Posterior vena cava (tissue), 2 donors: ENCODE measurements at places on chromosomes 2 and 18. TPM values are rescaled to one million over a fixed set of nuclear protein-coding genes. Genes with fewer than 3 reads are reported as not detected.

DNA sequence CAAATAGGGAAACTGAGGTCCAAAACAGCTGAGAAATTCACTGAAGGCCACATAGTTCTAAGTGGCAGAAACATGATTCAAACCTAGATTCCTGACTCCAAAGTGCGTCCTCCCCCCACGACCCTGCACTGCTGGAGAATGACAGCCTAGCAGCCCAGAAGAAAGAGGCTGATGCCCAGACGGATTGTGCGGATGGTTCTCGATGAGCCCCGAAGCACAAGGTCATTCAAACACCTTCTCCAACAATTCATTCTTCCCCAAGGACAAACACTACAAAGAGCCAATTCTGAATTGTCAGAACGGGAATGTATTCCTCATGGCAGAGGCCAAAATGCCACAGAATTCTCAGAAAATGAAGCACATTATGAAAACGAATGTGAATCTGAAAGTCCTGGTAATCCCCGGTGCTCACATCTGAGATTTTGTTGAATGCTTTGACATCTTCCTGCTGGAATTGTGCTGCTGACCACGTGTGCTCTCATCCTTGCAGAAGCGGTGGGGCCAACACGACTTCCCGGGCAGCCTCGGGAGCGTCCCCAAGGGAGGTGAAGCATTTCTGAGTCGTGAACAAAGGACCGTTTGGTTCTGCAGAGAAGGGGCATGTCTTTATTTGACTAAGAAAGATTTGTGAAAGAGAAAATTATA, 337.0 kb downstream of the EIPR1 start:
- no peak for DNase-seq

DNA sequence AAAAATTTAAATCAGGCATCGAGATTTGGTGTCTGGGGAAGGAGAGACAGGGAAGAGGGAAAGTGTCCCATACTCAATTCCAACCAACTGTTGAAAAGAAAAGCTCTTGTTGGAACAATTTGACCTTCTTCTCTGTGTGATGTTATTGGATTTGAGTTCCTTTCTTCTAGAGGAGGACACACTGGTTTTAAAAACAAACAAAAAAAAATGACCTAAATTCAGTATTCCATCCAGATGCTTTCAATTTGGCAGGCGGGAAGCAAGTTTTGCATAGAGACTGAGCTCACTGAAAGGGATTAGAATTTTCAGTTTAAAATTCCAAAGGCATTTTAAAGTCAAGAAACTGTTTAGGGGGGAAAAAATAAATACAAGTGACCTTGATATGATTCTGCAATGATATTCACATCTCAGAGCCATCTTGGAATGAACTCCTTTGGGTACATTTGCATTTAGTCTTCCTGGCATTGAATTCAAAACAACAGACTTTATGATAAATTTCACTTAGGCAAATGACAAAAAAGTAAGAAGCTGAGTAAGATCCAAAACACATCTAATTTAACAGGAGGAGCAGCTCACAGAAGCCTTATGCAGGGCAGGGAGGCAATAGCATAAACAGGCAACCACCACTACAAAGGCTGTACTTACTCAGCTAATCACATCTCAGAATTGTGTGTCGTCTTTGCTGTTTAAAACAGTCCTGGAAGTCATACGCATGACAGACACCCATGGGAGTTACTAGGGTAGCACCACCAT, 126.8 kb downstream of the CDH20 start:
- DNase-seq: no peak

DNA sequence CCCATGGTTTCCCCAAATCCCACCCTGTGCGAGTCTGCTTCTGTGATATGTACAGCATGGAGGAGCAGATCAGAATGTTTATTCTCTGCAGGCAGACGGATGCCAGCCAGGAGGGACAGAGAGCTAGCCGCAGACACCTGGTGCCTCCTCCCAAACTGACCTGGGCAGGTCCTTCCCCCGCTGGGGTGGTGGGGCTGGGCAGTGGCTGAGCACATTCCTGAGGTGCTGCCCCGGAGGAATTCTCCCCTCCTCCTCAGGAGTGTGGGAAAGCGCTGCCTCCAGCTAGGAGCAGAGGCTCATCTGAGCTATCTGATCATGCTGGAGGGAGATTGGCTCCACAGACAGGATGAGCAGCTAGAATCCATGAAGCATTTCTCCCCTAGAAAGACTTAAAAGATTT, 21.7 kb downstream of the C2orf92 start:
- no peak for DNase-seq

Gene CNDP1
- total RNA-seq: 0.19 TPM

- DNase-seq: no peak
Observed at GRCh38 chr2:148614014-148614321, 30.6 kb upstream of the EPC2 start.

- DNase-seq: no peak
Observed at GRCh38 chr2:68943581-68944568, 8.8 kb downstream of the GKN2 start.

Gene SLC5A7
- total RNA-seq: 0.05 TPM

- no peak for DNase-seq
Observed at GRCh38 chr2:231222318-231223000, 24.0 kb downstream of the ARMC9 start.

DNA sequence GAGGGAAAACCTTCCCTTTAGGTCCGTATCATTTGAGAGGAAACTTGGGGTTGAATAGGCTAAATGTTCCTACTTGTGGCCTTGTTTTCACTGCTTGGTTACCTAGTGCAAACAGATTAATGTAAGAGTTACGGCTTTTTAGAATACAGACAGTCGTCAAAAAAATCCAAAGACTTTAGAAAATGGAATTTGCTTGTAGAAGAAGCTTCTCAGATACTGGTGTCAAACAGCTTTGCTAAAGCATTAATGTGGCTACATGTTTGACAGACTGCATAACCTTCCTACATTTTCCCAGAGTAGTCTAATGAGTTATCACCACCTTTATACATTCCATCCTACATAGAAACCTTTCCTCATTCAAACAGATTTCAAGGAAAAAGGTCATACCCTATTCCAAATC, 114.6 kb downstream of the FMNL2 start:
- no peak for DNase-seq

- DNase-seq: no peak
Observed at GRCh38 chr2:2892892-2893291, 484.7 kb downstream of the EIPR1 start.

Gene UBE2F
- 49.5 TPM for total RNA-seq

Gene PIEZO2
- total RNA-seq: 4.8 TPM

DNA sequence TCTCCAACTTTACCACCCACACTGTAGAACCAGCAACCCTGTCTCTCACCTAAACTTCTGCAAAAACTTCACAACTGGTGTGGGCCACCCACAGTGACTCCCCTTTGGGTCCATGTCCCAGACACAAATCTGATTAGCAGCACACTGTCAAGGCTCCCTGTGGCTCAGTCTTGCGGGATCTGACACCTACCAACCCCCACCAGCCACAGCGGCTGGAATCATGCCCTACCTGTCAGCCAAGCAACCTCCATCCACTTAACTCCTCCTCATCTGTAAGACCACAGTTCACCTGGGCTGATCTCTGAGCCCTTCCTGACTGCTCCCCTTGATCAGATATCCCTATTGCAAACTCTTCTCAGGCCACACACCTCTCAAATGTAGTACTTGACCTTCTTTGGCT, 14.6 kb downstream of the TCF4 start:
- DNase-seq: no peak

DNA sequence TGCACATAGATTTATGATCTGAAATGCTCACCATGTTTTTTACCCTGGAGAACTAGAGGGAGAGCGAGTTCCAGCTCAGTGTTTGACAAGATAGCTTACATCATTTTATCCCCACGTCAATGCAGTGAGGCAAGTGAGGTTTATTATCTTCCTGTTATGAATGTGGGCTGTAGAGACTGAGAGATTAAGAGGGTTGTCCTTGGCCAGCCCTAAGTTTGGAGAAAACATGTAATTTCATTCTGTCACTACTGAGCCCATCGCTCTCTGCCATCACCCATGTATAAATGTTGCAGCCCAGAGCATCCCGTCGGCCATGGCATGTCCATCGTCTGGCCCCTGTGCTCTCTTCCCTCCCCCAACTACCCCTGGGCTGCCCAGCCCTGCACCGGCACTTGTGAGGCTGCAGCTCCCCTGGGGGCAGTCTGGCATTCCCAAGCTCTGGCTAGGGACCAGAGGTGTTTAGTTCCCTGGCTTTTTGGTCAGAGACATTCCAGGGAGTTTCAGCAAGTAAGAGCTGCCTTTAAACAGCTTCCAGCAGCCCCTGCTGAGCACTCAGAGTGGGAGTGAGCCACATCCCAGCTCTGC, 136.7 kb downstream of the ANTXR1 start:
- peak; percentile 87 for DNase-seq

- DNase-seq: no peak
Observed at GRCh38 chr18:68604256-68604655, 110.7 kb downstream of the TMX3 start.

GRCh38 chr2:114442510-114442909, at the start of gene DPP10:
TSS of gene DPP10 (plus strand) at chr2:114442641.
- DNase-seq: peak; percentile 73

- DNase-seq: no peak
Observed at GRCh38 chr2:9473308-9473984, 905 bp upstream of the IAH1 start.
